Activated CD4-positive, alpha-beta T cell treated with anti-CD3 and anti-CD28 coated beads, Interleukin-2, amount 50 U/mL, for 4 hours (primary cell): ENCODE measurements at places on chromosomes 3 and 15.

- no peak for DNase-seq
These were observed 2.3 kb downstream of the SETD5 start for GRCh38 chr3:9399746-9400145.

DNA sequence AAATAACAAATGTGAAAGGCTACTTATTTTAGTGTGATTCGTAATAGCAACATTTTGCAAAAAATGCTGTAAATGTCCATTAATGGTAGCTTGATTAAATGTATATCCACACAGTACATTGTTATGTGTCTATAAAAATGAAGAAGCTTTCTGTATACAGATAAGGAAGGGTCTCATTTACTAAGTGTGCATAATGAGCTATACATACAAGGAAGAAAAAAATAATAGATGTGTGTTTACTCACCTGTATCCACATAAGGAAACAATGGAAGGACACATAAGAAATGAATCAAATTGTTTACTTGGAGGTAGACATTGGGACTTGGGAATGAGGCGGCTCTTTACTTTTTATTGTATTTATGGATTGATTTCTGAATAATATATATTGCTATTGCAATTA lies 34.9 kb downstream of the MED12L start:
- DNase-seq: no peak

GRCh38 chr3:20136231-20136630 lies 49.8 kb downstream of the SGO1 start:
- DNase-seq: no peak

DNA sequence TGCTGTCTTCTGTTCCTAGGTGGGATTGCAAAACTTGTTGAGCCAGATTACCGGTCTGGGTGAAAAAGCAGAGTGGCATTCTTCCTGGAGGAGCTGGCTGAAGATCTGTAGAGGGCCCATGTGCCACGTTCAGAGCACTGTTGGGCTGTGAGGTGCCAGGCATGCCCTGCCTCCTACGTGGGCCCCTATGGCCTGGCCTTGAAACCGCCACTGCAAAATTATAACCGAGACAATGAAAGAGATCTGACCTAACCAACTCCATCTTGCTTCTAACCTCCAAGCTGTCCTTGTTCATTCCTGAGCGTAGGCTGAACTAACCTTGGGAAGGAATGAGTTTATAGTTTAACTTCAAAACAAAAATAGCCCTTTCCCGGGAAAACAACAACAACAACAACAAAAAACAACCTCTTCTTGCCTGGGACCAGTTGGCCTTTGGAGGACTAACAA lies 1.4 kb upstream of the ACAD9 start:
- no peak for DNase-seq

DNA sequence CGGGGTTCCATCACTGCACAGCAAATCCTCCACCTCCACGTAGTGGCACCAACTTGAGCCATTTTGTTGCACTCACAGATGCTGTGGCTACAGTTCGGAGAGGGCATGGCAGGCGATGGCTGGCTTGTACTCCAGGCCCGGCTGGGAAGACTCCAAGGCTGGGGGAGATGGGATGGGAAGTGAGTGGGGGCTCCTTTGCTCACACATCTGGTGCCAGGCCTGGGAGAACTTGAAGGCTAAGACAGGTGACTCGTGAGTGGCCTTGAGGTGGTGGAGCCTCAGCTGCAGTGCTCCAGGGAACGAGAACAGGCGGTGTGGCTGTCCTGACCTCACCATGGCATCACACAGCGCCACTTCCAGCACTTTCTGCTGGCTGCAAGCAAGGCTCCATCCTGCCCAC lies 87.9 kb downstream of the PLXNA1 start:
- no peak for DNase-seq

GRCh38 chr3:105532251-105532650 lies 165.5 kb downstream of the ALCAM start:
- DNase-seq: no peak

DNA sequence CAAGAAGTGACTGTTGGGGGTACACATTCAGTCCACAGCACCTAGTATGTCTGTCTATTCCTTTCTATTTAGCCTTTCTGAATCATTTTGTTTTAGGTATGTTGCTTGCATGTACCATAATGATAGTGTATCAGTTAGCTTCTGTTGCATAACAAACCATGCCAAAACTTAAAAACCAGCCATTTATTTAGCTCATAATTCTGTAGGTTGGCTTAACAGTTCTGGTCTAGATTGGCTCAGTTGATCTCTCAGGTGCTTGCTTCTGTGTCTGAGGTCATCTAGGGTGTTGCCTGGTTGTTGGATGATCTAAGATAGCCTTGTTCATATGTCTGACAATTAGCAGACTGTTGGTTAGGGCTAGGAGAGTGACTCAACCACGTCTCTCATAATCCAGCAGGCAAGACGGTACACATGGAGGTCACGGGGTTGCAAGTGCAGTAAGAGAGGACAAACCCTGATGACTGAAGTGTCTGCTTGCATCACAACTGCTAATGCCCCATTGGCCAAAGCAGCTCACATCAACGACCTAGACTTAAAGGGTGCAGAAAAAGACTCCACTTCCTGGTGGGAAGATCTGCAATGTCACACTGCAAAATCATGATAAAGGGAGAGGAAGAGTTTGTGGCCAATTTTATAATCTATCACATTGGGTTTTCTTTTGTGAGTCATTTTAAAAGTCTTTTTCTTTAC lies 6.8 kb upstream of the PDCD6IP start:
- DNase-seq: no peak

DNA sequence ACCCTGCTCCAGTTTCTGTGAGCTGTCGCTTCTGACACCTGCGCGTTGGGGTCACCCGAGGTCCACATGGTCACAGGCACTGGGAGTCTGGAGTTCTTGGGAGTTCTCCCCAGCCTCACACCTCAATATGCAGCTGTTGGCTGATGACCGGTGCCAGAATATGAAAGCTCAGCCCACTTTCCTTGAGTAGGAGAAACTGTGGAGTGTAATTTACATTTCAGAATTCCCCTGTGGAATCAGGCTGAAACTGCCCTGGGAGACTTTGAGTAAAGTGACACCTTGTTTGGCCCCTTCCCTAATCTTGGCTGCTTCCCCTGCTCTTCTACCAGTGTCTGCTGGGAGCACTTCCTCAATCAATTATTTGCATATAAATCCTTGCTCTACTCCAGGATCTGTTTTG lies 255.9 kb downstream of the NFKBIZ start:
- DNase-seq: no peak

DNA sequence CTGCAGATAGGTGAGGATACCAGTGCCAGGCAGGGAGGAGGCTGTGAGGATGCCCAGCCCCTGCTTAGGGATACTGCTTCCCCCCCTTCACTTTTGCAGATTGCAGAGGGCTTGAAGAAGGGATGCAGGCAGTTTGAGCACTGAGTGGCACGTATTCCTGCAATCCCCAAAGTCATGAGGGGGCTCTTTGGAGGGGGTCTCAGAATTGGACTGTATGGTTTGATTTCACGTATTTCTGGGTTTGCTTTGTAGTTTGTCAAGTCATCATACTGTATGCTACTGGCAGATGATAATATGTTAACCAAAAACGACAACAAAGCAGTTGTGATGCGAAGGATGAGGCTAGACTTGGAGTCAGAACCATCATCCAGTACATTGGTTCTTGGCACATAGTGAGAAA lies 28.1 kb downstream of the CHST14 start:
- no peak for DNase-seq

GRCh38 chr3:77342688-77343087 lies 302.8 kb downstream of the ROBO2 start:
- DNase-seq: no peak

DNA sequence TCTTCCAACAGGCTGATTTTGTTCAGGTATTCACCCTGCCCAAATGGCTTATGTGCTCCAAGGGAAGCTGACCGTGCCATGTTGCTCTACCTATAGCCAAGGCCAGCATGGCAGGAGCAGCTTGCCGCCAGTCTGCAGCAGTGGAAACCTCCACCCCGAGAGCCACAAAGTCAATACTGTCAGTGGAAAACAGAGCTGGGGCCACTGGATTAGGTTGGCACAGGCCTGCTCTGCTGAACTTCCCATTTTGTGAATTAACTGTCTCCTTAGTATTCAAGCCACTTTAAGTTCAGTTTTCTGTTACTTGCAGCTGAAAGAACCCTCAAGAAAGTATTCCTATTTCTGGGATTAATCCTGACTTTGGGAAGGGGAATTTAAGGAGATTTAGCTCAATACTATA lies 63.8 kb upstream of the XCR1 start:
- DNase-seq: no peak

GRCh38 chr3:81554388-81554787 lies 207.1 kb downstream of the GBE1 start:
- no peak for DNase-seq

GRCh38 chr3:56196700-56197099 lies 271.6 kb downstream of the ERC2 start:
- no peak for DNase-seq

GRCh38 chr15:68203956-68204355 lies 1.2 kb downstream of the CALML4 start:
- DNase-seq: no peak

GRCh38 chr3:150346981-150347863 lies 60.9 kb upstream of the TSC22D2 start:
- DNase-seq: no peak

- DNase-seq: no peak
These were observed 55.9 kb upstream of the POMGNT2 start for GRCh38 chr3:43161684-43162229.

DNA sequence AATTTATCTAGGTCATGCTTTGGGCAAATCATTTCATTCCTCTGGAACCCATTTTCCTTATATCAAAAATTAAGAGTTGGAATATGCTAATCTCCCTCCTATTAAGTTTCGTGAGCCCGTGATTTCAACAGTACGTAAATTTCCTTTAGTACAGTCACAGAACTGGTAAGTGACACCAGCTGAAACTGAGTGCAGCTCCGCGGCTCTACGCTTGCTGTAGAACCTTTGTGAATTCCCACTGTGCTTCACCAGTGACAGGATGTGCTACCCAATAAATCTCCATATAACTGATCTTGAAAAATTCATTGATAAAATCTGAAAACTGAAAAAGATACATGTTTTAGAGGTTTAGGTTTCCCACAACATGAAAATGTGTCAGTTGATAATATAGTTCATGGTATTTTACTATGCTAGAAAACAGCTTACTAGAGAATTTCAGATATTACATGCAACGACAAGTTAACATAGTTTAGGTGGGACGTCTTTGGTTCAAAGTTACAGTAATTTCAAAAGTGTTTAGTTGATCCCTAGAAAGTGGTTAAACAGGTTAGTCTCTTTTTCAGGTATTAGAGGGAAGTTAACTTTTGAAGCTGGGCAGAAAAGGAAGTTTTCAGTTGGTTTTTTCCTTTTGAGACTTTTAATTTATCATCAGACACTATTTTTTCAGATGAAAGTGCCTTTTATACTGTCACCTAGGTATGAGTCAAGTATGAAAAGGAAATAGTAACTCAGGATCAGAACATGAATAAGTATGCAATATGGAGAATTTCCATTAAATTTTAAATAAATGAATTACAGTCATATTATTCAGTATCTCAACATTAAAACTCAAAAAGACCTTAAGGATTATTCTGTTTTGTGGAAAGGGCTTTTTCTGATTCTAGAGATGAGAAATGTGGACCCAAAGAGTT lies 57.0 kb downstream of the PPARG start:
- no peak for DNase-seq

- DNase-seq: no peak
These were observed 16.1 kb downstream of the SLC28A2 start for GRCh38 chr15:45268135-45268534.

- no peak for DNase-seq
These were observed 5.7 kb downstream of the DNAH12 start for GRCh38 chr3:57538465-57538864.

DNA sequence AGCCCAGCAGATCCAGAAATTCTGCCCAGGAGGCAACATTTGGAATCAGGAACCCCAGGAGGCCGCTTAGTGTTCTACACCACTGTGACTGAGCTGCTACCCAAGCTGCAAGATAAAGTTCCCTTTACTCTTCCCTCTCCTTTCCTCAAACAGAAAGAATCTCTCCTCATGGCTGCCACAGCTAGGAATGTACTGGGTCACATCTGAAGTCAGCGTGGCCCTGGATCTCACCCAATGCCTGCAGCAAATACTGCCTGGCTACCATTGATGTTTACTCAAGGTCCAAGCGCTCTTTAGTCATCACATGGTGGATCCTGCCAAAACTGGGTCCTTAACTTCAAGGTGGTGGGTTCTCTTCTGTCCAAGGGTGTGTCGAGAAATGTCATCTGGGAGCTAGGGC lies 382.7 kb downstream of the EPHA6 start:
- no peak for DNase-seq

GRCh38 chr3:34352778-34353331 lies 554.4 kb downstream of the PDCD6IP start:
- no peak for DNase-seq

DNA sequence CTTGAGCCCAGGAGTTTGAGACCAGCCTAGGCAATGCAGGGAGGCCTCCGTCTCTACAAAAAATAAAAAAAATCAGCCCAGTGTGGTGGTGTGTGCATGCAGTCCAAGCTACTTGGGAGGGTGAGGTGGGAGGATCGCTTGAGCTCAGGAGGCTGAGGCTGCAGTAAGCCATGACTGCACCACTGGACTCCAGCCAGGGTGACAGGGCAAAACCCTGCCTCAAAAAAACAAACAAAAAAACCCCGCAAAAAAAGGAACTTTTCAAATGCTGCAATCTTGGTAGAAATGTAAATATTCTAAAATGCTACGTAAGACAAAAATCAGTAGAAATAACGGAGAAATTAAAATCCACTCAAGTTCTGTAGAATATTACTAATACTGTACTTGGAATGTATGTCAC lies 108.1 kb upstream of the MELTF start:
- no peak for DNase-seq

- DNase-seq: peak; percentile 40
These were observed 235.1 kb downstream of the UACA start for GRCh38 chr15:70528270-70528706.

GRCh38 chr3:63132461-63133250 lies 145.5 kb upstream of the SYNPR start:
- DNase-seq: no peak

DNA sequence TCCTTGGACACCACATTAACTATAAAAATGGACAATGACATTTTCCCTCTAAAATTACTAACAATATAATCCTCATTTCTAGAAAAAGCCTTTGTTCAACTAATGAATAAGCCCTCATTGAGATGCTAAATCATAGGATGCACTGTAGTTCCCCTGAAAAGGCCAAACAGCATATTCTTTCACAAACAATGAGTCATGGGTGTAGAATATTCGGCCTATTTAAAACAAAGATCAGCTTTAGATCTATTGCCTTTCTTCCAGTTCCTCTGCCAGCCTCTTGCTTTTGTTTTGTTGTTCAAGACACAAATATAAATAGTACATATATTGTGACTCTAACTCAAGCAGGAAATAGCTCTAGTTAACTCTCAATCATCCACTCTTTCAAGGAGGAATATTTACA lies 82.5 kb downstream of the ADAM10 start:
- DNase-seq: no peak
